ENCODE measurements at places on chromosomes 5 and 9.

- DNase-seq: no peak
Observed at GRCh38 chr5:134111741-134112647, 2.5 kb upstream of the TCF7 start.

DNA sequence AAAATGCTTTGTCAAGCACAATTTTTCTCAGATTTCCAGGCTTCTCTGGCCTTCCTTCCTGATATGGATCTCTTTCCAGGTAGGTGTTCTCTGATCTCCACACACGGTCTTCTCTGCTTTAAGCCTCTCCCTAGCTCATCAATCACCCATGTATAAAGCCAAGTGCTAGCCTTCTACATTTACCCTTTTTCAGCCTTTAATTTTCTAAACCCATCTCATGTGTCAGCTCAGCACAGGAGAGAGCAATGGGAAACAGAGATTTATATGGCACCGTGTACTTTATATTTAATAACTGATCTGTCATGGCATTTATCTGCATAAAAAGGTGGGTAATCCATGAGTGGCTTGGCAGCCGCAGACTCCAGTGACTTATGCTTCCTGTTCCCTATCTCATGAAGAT lies 495.0 kb downstream of the RASEF start:
- no peak for DNase-seq

- DNase-seq: no peak
Observed at GRCh38 chr5:39199335-39199734, 20.0 kb downstream of the FYB1 start.

DNA sequence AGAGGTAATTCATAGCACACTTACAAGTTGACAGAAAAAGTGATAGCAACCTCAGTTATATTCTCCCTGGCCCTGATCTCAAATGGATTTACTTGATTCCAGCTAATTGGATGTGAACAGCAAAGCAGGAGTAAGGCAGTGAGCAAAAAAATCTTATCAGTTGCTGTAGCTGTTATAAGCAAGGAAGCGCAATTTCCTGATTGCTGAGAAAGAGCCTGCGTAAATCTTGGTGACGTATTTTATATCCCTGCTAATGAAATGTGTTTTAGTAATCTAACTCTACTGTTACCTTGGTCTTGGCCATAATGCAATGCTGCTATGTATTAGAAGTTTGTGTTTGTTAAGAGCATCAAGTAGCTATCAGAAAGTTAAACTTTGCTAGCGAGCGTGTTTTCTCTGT lies 661.2 kb upstream of the SEMA6A start:
- no peak for DNase-seq

DNA sequence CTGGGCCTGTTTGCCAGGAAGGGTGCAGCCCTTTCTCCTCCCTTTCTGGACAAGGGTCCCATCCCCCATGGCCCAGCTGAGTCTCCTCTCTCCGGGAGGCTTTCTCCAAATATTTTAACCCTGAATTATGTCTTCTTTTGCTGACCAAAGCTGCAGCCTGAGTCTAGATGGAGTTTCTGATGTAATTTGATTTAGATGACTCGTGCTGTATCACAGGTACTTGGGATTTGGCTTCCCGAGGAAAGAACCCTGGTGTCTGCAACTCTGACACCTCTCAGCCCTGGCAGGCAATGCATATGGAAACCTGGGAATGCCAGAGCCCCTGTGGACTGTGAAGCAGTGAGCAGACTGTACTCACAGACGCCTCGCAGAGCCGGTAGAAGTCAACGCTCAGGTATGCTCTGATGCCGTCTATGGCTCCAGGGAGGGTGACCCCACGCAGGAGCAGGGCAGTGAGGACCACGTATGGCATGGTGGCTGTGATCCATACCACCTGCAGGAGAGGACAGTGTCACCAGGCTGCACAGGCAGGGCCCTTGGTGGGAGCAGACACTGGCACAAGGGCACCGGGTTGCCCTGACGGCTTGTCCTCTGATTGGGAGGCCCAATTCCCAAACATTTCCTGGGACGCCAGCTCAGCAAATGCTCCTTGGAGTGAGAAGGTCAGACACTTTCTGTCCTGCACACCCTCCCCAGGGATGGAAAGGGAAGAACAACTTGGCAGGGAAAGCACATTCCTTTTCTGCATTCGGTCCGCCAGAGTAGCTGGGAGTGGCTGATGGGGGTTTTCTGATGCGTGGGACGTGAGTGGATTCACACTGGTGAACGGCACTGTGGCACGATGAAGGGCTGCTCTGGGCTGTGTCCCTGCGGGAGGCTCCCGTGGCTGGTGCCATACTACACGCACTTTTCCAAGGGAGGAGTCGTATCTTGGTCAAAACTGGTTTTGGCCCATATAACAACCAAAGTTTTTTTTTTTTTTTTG lies 24.7 kb downstream of the SLC6A3 start:
- DNase-seq: no peak

DNA sequence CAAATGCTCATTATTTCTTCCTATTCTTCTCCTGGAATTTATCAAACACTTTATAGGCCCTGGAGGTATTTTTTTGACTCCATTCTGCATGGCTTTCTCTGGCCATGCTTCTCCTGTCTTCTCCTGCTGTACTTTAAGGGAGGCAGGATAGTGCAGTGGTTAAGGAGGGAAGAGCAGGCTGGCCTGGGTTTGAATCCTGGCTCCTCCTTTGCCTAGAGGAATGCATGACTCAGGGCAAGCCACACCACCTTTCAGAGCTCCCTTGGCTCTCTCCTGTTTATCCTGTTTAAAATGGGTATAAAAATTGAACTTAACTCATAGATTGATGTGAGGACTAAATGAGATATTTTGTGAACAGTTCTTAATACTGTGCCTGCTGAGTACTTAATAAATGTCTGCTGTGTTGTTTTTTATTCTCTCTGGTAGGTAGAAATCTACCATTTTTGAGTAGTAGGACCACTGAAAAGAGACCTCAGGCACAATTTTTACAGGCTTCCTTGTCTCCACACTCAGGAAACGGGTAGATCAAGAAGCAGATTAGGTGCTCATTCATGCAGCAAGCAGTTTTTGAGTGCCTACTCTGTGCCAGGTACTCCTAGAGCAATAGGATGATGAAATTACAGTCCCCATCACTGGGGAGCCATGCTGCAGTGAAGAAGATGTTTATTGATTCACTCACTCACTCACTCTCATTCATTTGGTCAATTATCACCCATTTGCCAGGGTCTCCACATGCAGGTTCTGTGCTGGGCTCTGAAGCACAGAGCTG lies 32.7 kb upstream of the ARAP3 start:
- DNase-seq: no peak

DNA sequence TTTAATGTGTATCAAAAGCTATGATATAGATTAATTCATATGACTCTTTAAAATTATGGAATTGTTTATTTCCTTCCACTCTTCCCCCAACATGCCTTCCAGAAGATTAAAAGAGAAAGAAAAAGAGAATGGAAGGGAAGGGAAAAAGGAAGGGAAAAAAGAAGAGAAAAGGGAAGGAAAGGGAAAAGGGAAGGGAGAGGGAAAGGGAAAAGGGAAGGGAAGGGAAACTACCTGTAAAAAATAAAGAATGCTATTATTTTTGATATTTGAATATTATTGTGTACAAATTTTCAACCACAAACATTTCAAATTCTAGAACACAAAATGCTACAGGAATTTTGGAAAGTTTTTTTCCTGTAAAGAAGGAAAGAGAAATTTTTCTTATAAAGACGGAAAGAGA lies 281.7 kb downstream of the SLCO4C1 start:
- DNase-seq: no peak

- no peak for DNase-seq
Observed at GRCh38 chr5:119896826-119897536, 267.6 kb downstream of the FAM170A start.

DNA sequence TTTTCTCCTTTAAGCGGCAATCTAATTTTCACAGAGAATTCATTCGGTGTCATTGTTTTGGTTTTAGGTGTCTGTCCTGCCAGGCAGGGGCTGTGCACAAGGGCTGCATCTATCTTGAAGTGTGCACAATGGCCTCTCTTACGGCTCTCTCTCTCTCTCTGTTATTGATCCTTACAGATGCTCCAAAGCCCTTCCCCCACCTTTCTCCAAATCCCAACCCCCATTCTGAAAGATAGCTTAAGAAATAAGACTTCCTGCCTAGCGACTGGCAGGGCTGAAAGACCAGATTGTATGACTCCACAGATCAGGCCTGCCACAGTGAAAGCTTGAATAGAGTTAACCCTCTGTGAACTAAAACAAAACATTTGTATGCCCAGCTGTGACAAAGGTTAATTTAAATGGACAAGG lies 86.5 kb upstream of the NR5A1 start:
- DNase-seq: no peak

Data from HS-5 (cell line).